Endothelial cell (in vitro differentiated cells): ENCODE measurements at places on chromosomes 11 and 22. TPM values are rescaled to one million over a fixed set of nuclear protein-coding genes. Genes with fewer than 3 reads are reported as not detected.

C11orf42 gene
- not detected for total RNA-seq

FAM180B gene
- total RNA-seq: 0.31 TPM

DNA sequence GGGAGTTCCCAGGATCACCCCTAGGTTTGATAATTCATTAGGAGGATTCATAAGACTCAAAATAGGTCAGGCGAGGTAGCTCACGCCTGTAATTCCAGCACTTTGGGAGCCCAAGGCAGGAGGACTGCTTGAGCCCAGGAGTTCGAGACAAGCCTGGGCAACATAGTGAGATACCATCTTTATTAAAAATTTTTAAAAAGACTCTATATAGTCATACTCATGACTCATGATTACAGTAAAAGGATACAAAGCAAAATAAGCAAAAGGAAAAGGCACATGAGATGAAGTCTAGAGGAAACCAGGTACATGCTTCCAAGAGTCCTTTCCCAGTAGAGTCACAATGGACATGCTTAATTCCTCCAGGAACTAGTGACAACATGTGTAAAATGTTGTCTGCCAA is 13.9 kb upstream of the PTS start:
- no peak for DNase-seq

DNA sequence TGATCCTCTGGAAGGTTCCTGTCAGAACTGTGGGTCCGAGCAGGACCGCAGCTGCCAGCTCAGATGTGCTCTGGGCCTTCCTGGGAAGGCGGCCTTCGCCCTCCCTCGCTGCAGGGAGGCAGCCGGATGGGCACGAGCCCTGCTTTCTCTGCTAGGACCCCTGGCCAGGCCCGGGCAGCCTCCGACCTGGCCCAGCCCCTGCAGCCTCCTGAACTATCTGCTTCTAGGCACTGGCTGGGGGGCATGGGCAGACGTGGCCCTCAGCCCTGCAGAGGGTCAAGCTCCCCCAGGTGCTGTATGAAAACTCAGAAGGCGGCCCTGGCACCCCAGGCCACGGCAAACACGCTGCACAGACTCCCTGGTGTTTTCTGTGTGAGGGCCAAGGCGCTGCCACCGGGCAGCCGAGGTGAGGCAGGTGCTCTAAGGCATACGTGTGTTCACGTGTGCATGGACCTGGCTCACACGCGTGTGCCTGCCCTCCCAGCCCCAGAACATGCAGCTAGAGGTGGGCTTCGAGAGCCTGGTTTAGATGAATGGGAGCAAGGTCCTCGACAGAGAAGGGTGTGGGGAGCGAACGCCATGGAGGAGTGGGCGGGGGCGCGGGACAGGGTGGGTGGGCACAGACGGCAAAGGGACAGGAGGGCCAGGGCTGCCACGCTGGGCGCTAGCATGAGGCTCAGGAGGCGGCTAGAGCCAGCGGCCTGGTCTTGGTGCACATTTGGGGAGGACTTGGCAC is 4.3 kb downstream of the LRFN4 start:
- no peak for DNase-seq

GRCh38 chr22:26941896-26942636 is 284.7 kb downstream of the MIAT start:
- no peak for DNase-seq

- no peak for DNase-seq
Observed at GRCh38 chr11:14422814-14423182, 63.8 kb upstream of the RRAS2 start.

- DNase-seq: no peak
Observed at GRCh38 chr22:50272044-50272802, 2.0 kb upstream of the MAPK11 start.

DNA sequence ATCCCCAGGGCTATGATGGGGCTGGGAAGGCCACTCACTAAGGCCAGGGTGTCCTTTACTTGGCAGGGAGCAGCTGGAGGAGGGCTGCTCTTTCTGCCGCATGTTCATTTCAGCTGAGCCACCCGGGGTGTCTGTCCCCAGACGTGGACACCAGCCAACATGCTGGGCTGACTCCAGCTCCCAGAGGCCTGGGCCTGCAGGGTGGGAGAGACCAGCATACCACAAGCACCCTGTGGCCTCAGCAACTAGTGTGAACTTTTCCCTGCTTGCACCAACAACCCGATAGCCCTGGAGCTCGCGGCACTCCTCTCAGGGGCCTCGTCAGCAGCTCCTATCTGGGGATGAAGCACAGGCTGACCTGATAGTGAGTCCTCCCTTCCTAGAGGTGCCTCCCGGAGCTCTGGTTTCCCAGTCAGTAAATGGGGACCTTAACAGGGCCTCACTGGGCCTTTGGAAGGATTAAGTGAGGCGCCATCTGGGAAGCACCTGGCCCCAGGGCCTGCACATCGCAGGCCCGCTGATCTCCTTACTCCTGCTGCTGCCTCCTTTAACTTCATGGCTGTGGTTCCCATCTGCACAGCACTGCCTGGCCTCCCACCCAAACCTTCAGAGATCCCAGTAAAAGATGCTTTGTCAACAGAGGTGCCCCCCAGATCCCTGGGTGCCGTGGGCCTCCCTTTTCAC is 83.4 kb downstream of the GALNT18 start:
- DNase-seq: no peak

- DNase-seq: no peak
Observed at GRCh38 chr11:133579165-133580031, 47.1 kb upstream of the OPCML start.
